Aorta (tissue), 5 donors: ENCODE measurements at places on chromosomes 2 and 18. TPM values are rescaled to one million over a fixed set of nuclear protein-coding genes. Genes with fewer than 3 reads are reported as not detected.

Gene SPATA3
- not detected for total RNA-seq

- no peaks in the 10 kb centered on the region for H3K27me3 ChIP-seq
- H3K36me3 ChIP-seq: no peaks in the 10 kb centered on the region
- no peak for DNase-seq
- no peak overlapping the region for H3K27ac ChIP-seq
Measured at GRCh38 chr2:241142593-241142992, 6.7 kb downstream of the PASK start.

DNA sequence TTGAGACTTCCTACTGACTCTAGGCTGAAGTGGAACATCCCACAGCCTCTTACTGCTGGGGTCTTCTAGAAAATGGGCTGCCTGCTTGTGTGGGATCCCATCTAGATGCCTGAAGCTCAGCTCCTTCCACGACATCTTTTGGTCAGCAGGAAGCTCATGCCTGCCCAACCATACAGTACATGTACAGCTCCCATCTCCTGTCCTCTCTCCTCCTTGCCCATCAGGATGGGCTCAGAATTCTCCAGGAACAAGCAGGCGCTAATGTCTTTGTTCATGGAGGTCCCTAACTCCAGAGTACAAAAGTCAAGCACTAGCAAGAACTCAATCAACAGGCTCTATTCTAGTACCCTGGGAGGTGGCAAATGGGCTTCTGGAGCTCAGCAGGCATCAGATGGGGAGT, 31.7 kb upstream of the GPR17 start:
- H3K4me1 ChIP-seq: no peaks in the 10 kb centered on the region
- H3K27ac ChIP-seq: no peak overlapping the region
- no peaks in the 10 kb centered on the region for H3K36me3 ChIP-seq
- H3K27me3 ChIP-seq: no peaks in the 10 kb centered on the region
- H3K4me3 ChIP-seq: no peak overlapping the region

DNA sequence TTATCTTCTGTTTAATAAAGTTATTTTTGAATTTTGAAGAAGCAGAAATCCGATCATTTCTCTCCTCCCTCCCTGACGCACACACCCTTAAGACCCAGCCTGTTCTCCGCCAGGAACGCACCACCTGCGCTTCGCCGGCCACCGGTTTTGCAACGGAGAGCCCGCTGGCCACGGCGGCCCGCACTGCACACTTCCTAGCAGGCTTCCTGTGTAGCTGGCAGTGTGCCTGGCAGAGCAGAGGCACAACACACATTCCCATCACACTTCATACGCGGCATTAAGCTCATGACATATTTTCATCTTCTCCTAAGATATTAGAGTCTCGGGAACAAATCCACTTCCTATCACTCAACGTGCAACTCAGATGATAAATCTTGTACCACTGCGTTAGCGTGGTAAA, 148.0 kb downstream of the HDAC4 start:
- peak; percentile 89 for DNase-seq
- no peak overlapping the region for H3K27ac ChIP-seq
- H3K36me3 ChIP-seq: no peaks in the 10 kb centered on the region
- no peak overlapping the region for H3K4me3 ChIP-seq
- no peaks in the 10 kb centered on the region for H3K27me3 ChIP-seq
- no peaks in the 10 kb centered on the region for H3K4me1 ChIP-seq

- no peak overlapping the region for H3K4me3 ChIP-seq
- H3K27me3 ChIP-seq: no peaks in the 10 kb centered on the region
Measured at GRCh38 chr2:8605351-8606065, 76.3 kb upstream of the ID2 start.

DNA sequence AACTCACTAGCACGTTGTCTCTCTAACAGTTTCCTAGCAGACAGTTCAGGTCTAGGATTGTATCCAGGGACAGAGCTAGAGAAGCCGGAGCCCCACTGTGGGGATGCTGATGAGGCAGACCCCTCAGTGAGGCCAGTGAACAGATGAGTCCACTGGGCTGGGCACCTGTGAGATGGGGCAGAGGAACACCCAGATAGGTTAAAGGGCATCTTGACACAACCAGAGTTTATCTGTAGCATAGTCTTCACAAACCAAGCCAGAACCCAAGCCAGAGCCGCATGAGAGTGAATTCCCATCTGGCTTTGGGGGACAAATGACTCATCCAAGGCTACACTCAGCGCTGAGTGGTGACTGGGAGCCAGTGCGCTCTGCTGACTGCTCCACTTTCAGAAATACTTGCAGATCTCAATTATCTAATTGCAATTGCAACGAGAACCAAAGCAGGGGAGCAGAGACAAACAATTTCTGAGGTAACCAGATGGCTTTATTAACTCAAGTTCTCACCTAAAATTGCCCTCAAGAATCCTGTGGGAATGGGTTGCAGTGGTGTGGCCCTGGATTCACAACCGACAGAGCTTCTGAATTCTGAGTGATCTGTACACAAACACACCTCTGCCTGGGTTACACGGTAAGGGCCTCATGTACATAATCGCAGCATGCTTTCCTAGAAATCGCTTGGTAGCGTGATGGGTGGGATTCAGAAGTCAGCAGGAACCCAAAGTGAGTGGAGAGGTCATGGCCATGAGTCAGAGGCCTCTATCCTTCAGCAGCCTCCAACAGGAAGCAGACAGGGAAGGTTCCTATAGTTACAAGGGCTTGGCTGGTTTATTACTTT, 48.7 kb upstream of the MSH2 start:
- H3K27ac ChIP-seq: no peak overlapping the region
- no peaks in the 10 kb centered on the region for H3K36me3 ChIP-seq
- peaks cover 2% of the 10 kb centered on the region for H3K4me1 ChIP-seq
- H3K4me3 ChIP-seq: no peak overlapping the region
- DNase-seq: no peak

Gene PDE1A
- 17.1 TPM for total RNA-seq
